ENCODE measurements at places on chromosomes 6 and 20.

- no peak for DNase-seq
Measured at GRCh38 chr20:23541776-23542175, 26.5 kb downstream of the CST9L start.

DNA sequence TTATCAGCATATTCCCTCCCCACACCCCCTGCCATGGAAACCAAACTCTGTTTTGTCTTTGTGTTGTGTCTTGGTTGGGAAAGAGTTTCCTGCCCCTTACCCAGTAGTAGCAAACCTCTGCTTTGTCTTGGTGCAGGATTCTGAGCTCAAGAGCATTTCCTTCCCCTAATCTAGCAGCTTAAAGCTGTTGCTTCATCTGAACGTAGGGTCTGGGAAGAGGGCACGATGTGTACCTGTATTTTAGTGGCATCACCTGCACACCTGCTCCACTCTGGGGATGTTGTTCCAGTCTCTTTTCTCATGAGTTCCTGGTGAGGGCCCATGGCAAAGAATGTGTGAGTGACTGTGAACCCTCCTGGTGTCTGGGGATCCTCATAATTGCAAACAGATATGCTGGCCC is 164.7 kb downstream of the SCP2D1 start:
- DNase-seq: no peak

DNA sequence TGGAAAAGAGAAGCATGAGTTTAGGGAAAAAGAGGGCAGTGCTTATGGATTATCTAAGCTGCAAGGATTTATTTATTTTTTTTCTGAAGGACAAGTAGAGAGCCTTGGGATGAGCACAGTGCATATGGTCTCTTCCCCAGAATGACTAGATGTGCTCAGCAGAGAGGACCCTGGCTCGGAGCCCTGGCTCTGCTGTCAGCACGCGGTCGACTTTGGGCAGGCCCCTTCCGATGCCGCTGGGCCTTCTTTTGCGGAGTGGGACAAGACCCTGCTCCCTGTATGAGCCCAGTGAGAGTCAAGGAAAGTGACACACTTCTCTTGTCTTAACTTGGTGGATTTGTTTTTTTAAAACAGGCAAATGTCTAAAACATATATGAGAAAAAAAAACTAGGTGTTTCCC is 51.4 kb downstream of the LRRC1 start:
- DNase-seq: no peak

- no peak for DNase-seq
Measured at GRCh38 chr6:52336919-52337561, 24.9 kb upstream of the PAQR8 start.

DNA sequence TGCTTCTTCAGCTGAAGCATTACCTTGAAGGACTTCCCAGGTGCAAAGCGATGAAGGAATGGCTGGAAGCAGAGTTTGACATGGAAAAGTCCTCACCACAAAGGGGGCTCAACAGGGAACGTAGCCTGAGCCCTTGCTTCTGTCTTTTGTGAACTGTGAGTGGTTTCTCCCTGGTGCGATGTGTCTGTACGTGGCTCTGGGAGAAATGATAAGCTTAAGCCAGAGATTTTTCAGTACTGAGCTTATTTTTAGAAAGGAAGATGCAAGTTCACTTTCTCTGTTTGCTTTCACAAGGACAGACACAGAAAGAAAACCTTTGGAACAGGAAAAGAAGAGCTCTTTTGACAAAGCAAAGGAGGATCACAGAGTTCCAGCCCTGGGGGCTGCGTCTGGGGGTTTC is 79.4 kb downstream of the DACT2 start:
- DNase-seq: no peak

DNA sequence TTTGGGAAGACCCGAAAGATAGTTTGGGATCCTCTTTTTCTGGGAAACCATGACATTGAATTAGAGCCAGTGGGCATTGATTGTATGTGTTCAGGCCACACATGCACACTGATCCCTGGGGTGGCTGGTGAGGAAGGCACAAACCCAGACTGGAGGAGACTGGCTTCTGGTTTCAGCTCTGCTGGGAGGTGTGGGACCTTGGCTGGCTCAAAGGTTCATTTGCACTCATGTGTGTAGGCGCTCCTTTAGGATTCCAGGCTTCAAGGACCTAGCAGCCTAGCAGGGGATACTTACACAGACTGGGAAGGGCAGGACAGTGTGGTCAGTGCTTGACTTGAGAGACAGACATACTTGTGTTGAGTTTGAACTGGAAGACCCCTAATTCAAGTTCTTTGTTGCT is 7.2 kb downstream of the RIN2 start:
- DNase-seq: no peak

DNA sequence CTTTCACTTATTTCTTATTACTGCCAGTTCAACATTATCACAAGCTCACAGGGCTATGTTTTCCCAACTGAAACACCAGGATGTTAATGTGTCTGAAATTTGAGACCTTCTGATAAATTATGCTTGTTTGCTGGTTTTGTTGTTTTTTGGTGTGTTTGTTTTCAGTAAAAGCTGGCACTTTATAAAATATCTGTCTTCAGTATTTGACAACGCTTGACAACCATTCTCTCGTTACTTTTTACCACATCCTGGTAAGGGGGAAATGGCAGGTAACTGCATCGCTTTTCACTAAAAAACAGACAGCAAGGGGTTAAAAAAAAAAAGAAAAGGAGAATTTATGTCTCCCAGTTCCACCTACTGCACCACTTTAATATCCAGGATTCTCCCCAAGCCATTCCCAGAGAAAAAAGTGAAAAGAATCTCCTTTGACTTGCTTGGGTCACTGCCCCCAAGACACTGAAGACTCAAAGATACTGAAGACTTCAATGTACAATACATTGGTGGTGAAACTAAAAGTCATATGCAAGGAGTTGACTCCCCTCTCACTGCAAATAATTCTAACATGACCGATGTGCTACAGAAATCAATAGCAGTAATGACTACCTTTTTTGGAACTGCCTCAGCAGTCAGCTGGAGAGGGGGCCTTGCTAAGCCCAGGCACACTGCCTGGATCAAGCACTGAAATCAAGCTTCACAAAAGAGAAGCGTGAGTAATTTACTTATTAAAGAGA is 88.9 kb downstream of the HIVEP2 start:
- DNase-seq: no peak

DNA sequence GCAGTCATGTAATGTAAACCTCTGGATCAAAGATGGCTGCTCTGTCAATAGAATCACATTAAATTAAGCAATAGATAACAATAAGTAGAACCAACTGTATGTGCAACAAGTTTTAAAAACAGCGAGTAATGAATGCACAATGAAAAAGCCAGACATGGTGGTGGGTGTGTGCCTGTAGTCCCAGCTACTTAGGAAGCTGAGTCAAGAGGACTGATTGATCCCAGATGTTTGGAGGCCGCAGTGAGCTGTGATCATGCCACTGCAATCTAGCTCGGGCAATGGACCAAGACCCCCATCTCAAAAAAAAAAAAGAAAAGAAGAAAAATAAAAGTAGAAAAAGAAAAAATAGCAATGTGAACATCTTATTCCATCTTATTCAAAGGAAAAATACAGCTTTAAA is 558.7 kb upstream of the MMS22L start:
- peak; percentile 4 for DNase-seq

GRCh38 chr6:4134841-4135664 is at the start of gene ECI2:
TSS of gene ECI2 (minus strand) at chr6:4135575. CDS start at chr6:4135560, 15 bp downstream.
- no peak for DNase-seq

DNA sequence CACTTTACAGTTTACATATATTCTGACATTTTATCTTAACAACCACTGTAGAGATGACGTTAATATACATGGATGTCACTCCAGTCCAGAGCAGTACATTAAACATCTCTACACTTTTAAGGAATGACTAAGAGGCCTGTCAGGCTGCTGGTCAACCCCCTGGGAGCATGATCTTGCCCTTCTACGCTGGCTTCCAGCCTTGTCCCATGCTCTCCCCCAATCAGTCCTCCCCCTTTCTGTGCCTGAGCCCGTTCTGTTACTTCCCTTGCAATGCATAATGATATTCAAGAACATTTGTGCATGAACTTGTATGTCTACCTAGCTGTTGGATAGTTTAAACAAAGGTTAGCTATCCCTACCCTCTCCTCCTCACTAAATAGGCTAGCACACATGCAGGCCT is 40.5 kb upstream of the PLCB4 start:
- no peak for DNase-seq

GRCh38 chr6:158361961-158362669 is 49.9 kb downstream of the TULP4 start:
- no peak for DNase-seq

GRCh38 chr6:62803094-62803493 is 408.2 kb upstream of the FKBP1C start:
- no peak for DNase-seq

GRCh38 chr6:161227004-161227960 is 46.6 kb downstream of the AGPAT4 start:
- DNase-seq: no peak

DNA sequence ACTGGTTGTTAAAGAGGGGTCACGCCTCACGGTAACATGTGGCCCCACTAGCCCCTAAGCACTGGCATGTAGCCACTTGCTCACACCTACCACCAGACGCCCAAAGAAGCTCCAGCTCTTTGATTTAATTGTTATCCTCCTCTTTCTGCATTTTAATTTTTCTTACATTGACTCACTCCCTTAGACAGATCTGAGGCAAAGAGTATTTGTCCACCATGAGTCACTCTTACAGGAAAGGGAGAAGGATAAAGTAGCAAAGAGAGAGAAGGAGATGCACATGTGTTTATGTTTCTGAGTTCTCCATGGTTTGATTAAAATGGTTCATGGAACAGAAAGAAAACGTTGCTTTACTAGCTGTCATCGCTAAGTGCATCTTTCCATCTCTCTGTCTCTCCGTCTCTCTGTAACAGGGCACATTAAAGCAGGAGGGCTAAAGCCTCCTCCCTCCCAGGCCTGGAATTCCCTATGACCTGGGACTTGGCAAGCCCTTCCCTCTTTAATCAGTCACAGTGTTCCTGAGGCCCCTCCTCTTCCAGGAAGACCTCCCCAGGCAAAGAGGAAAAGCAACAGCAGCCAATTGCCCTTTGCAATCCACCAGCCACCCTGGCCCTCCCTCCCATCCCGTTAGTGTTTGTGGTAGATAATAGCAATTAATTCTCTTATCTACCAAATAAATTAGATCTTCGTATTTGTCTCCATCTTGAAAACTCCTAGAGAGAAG is 112.8 kb upstream of the TSHZ2 start:
- peak; percentile 46 for DNase-seq

DNA sequence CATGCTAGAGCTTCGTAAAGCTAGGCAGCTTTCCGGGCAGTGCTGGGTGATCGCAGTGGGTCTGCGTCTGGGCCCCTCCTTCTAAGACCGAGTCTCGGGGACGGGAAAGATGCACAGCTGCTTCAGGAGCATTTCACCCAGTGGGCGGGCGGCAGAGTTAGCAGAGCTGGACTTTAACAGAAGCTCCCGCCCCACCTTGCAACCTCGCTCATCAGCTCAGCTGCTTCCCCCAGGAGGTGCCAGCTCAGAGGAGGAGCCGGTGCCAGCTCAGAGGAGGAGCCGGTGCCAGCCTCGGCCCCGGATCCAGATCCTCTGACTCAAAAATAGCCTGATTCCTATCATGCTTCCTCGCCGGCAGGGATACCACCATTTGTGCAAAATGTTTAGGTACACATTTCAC is 94.5 kb upstream of the RPS6KA2 start:
- DNase-seq: no peak

DNA sequence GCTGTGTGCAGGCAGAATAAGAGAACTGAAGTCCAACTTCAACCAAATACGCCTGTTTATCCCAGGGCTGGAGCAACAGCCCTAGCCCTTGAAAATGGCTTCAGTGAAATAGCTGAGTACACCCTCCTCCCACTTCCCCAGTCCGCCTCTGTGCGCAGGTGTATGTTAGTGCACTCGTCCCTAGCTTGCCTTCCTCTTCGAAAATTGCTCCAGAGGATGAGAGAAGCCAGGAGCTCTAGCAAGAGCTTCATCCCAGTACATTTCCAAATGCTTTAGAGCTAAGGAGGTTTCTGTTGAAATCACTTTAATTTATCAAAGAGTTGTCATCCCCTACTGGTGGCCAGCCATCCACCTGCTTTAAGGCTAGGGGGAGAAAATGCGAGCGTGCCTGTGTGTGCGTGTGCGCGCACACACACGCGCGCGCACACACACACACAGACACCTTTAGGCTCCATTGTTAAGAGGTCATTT is 5.4 kb upstream of the POU3F2 start:
- DNase-seq: no peak

GRCh38 chr6:74657011-74657410 is 548.8 kb downstream of the COL12A1 start:
- no peak for DNase-seq

DNA sequence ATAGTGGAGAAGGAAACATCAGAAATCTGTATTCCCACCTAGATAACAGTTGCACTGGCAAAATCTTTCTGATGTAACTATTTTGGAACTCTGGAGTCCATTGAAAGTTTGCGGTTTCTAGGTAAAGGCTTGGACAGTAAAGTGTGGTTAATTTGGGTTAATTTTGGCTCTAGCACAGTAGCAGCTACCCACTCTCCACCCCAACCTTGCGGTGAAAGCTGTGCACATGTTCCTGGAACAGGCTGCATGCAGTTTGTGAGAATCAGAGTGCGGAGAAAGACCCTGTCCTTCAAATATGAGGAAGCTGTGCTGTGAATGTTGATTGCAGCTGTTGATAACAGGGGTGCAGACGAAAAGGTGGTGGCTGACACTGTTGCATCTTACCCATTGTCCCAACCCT is 38.4 kb downstream of the SMOC2 start:
- DNase-seq: no peak

GRCh38 chr6:126781582-126781981 is 336.9 kb upstream of the RSPO3 start:
- DNase-seq: no peak

DNA sequence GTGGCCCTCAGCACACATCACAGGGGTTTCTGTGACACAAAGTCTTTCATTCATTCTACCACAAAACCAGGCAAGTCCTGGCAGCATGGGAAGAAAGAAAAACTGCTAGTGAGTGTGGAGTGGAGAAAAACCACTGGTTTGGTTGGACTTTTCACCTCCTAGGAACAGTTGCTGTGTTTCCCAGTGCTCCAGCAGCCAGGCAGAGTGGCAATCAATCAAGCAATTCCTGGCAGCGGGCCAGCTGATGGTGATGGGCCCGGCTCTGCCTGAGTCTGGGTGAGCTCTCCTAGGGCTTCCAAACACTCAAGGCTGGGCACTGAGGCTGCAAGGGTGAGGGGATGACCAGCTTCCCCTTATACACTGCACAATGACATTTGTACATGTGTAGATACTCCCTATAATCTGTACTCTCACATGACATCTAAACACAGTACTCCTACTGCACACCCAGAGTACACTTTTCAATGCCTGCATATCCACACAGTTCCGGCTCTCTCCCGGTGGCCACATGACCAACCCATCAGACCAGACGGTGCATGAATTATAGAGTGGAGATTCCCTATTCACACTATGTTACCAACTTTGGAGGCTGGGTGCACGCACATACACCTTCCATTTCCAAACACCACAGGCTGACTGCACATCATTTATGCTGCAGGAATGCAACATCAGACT is 156.6 kb downstream of the UNC5CL start:
- DNase-seq: no peak

- no peak for DNase-seq
Measured at GRCh38 chr6:4533576-4533975, 242.6 kb upstream of the CDYL start.

DNA sequence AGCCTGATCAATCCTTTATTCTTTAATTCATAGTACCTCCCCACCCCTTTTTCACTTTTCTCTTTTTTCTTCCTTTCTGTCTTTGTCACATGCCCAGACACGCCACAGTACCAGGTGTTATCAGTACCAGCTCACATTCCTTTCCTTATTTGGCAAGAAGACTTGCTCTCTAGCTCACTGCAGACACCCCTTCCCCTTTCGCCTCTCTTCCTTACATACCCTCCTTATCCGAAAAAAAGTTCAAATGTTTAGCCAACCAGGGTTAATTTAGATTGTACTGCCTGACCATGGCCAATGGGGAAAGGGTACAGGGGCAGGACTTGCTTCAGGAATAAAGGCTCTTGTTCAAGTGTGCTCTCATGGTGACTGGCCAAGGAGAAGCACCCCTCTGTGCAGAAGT is 9.3 kb upstream of the SIRPB2 start:
- peak; percentile 8 for DNase-seq
